ENCODE measurements at places on chromosomes 2 and 18.

DNA sequence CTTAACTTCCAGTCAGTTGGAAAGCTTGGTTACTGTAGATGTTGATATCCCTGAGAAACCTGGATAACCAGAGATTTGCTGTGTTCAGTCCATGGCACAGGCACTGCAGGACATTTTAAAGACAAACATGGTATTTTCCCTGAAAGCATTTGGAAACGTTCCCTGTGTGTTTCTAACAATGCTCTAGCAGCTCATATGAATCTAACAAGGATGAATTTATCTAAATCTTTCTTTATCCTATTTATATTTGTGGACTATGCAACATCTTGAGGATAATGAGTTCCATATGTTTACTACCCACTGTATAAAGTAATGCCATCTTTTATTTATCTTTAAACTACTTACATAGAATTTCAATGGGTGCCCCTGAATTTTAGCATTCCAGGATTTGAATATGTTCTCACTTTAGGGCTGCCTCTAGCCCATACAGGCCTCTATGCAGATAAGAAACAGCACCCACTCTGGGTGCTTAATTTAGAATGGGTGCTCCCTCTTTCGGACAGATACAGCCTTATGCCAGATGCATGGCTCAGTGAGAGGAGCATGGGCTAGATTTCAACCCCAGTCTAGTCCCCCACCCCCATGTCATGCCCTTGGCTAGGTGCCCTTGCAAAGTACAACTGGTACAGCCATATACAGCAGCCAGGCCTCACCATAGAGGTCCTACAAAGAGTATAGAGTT lies 50.6 kb upstream of the NEMP2 start:
- DNase-seq: no peak

DNA sequence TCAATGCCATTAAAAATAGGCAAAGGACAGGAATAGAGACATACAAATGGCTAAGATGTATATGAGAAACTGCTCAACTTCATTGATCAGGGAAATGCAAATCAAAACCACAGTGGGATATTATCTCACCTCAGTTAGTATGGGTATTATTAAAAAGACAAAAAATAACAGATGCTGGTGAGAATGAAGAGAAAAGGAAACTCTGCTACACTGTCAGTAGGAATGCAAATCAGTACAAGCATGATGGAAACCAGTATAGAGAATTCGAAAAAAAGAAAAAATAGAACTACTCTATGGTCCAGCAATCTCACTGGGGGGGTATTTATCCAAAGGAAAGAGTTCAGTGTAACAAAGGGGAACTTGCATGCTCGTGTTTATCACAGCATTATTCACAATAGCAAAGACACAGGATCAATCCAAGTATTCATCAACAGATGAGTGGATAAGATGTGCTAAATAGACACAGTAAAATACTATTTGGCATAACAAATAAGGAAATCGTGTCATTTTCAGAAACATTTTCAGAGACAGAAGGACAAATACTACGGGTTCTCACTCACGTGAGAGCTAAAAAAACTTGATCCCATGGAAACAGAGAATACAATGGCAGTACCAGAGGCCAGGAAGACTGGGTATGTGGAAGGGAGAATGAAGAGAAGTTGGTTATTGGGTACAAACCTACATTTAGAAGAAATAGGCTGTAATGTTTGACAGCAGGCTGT lies 60.6 kb downstream of the CCDC74A start:
- no peak for DNase-seq

DNA sequence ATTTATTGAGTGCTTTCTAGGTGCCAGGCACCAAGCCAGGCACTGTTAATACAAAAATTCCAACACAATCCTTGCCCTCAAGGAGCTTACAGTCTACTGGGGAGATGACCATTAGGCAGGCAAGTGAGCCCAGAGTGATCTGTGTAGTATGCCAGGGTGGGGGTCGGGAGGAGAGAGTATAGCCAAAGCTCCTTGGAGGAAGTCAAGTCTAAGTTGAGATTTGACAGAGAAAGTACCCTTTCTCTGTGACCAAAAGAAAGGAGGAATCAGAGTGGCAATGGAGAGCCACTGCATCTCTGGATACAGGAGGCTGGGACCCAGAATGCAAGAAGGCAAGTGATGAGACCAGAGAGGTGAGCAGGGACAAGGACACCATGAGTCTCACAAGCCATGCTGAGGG lies 7.5 kb downstream of the ANKRD53 start:
- no peak for DNase-seq

DNA sequence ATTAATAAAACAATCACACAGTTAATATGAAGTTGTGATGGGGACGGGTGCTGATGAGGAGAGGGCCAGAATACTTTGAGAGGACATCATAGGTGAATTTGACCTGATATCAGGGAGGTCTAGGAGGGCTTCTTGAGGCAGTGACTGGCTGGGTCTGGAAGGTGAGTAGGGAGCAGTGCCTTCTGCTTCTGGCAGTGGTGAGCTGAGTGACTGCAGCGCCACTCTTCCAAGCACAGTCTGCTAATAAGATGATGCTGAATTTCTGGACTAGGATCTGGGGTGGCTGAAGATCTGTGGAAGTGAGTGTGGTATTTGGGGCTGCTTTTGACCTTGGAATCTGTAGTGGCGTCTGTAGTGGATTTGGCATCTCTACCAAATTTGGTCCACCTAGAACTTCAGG lies 5.5 kb downstream of the DGKD start:
- no peak for DNase-seq

DNA sequence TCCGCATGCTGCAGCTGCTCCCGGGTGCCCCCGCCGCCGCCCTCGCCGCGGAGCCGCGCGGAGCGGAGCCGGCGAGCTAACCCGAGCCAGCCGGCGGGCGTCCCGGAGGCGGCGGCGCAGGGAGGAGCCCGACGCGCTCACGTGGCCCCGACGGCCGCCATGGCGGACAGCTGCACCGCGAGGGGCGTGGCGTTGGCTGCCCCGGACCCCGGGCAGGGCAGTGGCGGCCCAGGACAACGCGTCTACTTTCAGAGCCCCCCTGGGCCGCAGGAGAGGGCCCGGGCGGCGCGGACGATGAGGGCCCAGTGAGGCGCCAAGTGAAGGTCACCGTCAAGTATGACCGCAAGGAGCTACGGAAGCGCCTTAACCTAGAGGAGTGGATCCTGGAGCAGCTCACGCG lies 30.0 kb upstream of the CCNYL1 start:
- DNase-seq: no peak

- no peak for DNase-seq
Observed at GRCh38 chr2:42048299-42049220, 739 bp downstream of the PKDCC start.

- DNase-seq: no peak
Observed at GRCh38 chr2:62504657-62505056, 1.3 kb downstream of the TMEM17 start.

- DNase-seq: no peak
Observed at GRCh38 chr2:24400207-24400907, 40.0 kb upstream of the ITSN2 start.

DNA sequence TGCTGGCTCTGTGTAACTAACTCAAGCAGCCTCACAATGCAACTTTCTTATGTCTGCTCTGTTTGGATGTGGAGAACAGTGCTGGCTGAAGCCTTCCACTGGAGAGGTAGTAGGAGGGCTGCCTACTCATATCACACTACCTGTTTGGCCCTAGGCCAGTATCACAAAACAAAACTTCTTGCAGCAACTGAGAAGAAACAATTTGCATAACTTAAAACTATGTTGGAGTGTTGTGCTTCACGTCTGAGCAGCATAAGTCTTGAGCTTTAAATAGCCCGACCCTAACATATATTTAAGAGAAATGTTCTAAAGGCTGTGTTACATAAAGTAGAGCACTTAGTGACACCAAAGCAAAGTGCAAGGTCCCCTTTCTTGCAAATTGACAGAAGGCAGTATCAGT lies 204.9 kb upstream of the ACVR2A start:
- DNase-seq: no peak

GRCh38 chr2:133431289-133431688 lies 137.0 kb downstream of the NCKAP5 start:
- DNase-seq: no peak

DNA sequence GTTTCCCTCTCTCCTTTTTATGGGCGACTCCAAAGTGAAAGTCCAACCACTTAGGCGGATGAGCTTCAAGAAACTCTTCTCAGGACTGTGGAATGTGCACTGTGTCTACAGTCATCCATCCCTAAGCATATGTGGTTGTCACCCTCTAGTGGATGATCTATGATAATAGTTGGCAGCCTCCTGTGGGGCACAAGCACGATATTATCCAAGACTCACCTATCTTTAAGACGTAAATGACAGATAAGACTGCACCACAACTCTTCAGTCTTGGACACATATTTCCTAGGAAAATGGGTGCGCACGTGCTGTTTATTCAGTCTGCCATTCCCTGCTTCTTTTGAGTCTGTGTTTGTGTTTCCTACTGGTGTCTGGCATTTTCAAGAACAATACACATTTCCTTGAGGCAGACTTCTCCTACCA lies 145.5 kb upstream of the CTAGE1 start:
- peak; percentile 25 for DNase-seq

- no peak for DNase-seq
Observed at GRCh38 chr2:20167356-20167755, 57.6 kb downstream of the SDC1 start.

- no peak for DNase-seq
Observed at GRCh38 chr2:13858626-13859025, 773.9 kb upstream of the LRATD1 start.

DNA sequence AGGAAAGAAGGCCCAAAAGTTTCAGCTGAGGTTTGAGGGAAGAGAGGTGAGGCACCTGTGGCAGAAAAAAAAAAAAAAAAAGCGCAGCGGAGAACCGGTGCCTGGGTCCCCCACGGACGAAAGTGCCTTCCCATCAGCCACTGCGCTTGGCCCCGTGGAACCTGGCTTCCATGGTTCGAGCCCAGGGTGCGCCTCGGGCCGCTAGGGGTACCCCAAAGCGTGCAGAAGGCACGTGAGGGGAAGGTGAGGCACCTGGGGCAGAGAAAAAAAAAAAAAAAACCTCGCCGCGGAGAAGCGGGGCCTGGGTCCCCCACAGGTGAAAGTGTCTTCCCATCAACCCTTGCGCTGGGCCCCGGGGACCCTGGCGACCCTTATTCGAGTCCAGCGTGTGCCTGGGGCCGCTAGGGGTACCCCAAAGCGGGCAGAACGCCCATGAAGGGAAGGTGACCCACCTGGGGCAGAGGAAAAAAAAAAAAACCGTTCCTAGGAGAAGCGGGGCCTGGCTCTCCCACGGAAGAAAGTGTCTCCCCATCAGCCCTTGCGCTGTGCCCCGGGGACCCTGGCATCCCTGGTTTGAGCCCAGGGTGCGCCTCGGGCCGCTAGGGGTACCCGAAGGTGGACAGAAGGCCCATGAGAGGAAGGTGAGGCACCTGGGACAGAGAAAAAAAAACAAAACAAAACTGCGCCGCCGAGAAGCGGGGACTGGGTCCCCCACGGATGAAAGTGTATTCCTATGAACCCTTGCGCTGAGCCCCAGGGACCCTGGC lies 228.6 kb downstream of the CCDC74A start:
- no peak for DNase-seq

DNA sequence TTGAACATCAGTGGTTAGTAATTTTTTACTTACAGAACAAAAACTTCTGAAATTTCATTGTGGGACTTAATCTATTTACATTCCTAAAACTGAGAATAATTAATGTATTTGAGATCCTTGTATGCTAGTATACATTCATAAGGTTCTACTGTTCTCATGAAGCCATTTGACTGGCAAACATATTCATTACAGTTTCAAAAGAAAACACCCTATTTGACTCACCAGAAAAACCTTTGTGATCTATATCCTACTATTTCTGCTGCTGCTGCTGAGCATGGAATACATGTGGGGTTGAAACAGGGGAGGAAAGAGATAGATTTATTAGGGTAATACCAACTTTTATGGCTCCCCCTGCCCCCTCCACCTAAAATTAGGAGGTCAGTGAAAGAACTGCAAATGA lies 21.8 kb downstream of the MARS2 start:
- DNase-seq: no peak

DNA sequence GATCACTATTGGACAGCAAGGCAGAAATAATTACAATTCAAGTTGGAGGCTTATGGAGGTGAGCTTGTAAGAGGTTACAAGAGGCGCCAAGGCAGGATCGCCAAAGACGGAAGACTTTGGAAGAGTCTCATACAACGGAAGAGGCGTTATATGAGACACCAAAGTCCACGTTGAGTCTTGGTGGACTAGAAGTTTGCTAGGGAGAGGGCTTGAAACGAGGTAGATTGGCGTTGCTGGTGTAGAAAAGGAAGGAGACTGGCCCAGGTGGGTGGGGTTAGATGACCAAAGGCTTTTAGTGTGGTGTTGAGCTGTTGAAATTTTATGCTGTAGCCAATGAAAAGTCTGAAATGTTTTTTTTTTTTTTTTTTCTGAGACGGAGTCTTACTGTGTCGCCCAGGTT lies 1.4 kb downstream of the MSH2 start:
- DNase-seq: no peak

- DNase-seq: no peak
Observed at GRCh38 chr2:176260689-176261088, 8.6 kb upstream of the MTX2 start.

- no peak for DNase-seq
Observed at GRCh38 chr2:208279236-208279635, 13.2 kb downstream of the PIKFYVE start.

DNA sequence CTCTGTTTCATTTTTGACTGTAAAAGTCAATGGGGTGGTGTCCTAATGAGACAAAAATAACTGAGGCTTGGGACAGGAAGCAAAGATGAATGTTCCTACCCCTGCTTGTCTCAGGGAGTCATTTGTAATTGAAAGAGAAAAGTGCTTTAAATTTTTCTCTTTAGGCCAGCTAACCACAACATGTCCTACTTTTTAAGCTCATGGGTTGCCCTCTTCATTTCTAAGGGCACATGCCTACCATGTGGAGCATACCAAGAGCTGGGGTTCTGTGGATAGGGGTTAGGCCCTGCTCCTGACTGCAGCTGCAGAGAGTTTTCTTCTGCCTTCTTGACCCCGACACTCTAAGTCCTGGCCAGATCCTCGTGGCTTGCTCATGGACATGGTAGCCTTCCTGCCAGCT lies 96.8 kb upstream of the ARL4C start:
- DNase-seq: no peak

DNA sequence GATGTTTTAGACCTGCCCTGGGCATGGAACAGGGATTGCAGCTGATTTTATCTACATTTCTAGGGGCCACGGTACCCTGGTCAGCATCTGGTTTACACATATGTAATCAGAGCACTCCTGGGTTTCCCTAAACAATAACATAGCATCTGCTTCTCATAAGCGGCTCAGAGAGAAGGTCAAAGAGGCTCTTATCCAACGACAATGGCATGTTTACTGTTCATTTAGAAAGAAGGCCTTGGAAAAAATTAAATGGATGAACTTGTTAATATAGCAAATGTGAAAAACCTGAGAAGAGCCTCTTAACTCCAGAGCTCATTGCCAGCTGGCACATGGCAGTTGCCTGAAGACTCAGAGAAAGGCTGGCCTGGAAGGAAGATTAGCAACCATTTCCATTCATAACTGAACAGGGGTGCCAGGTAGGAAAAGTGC lies 202.8 kb upstream of the THUMPD2 start:
- no peak for DNase-seq

- DNase-seq: no peak
Observed at GRCh38 chr2:242015108-242016065, 145.9 kb downstream of the RTP5 start.

All from KG1 (cell line).